Activated CD8-positive, alpha-beta T cell treated with anti-CD3 and anti-CD28 coated beads for 36 hours (primary cell): ENCODE measurements at places on chromosomes 6 and 20.

DNA sequence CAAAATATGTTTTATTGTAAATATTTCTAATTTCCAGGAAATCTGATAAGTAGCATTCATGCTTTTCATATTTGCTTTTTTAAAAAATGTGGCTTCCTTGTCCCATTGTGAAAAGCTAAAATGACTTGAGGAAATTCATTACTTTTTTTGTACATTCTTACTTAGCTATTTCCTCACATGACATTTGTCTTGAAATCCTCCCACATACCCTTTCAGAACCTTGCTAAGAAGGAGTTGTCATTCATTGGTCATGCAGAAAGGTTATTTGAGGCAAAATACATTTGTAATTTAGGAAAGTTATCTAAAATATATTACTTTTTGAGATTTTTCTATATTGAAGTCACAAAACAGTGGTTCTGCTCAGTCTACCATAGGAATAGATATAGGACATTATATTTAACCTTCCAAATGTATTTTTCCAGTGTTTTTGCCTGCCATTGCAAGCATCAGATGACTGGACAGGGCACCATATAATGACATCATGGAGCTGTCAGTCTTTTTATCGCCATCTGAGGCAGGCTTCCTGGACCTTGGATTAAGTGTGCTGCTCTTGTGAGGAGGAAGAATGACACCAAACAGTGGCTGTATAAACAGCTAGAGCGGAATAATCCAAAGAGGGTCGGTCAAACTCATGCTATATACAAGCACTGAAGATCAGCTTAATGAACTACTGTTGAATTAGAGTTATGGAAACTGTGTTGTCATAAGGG, 109.4 kb upstream of the HCRTR2 start:
- H3K27ac ChIP-seq = no peak overlapping the region
- no peaks in the 10 kb centered on the region for H3K36me3 ChIP-seq
- H3K27me3 ChIP-seq = no peaks in the 10 kb centered on the region

DNA sequence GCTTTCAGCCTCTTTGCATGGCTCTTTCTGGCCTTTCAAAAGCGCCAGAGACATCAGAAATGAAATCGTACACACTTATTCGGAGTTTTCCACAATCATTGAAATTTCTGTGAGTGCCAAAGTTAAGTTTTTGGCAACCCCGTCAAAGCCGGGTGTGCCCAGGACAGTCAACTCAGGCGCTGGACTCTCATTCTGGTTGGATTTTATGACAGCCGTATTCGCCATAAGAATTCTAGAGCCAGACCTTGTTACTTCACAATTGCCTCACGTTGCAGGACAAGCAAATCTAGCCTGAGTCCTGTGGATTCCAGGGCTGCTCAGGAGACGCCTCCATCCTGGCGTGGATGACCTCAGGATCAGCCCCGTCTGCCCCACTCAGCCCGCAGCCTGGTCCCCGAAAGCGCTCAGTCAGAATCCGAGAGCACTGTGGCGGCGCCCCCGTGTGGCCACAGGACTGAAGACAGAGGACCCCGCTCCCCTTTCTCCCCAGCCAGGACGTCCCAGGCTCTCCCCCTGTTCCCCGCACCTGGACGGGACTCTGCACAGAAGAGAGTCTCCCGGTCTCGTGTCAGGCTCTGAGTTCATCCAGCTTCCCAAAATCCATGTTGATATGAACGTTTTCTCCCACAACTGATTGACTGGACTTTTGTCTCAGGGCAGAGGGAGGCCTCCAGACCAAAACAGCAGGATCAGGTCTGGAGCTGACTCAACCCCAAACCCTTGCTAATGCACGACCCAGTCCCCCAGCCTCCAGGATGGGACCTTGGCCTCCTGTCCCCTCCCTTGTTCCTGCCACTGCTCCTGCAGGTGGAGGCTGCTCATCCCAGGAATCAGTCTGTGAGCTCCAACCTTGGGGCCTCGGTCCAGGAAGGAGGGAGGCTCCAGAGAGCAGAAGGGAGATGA, 38.2 kb downstream of the MICA start:
- H3K27me3 ChIP-seq = peaks cover 23% of the 10 kb centered on the region
- no peak overlapping the region for H3K27ac ChIP-seq
- no peak overlapping the region for H3K4me3 ChIP-seq
- H3K36me3 ChIP-seq = no peaks in the 10 kb centered on the region
- peak; percentile 94 for DNase-seq

- peak; percentile 5 for DNase-seq
- H3K36me3 ChIP-seq = no peaks in the 10 kb centered on the region
- H3K27ac ChIP-seq = no peak overlapping the region
- H3K4me1 ChIP-seq = peaks cover 8% of the 10 kb centered on the region
Measured at GRCh38 chr6:21953831-21954801, 342.7 kb downstream of the PRL start.

DNA sequence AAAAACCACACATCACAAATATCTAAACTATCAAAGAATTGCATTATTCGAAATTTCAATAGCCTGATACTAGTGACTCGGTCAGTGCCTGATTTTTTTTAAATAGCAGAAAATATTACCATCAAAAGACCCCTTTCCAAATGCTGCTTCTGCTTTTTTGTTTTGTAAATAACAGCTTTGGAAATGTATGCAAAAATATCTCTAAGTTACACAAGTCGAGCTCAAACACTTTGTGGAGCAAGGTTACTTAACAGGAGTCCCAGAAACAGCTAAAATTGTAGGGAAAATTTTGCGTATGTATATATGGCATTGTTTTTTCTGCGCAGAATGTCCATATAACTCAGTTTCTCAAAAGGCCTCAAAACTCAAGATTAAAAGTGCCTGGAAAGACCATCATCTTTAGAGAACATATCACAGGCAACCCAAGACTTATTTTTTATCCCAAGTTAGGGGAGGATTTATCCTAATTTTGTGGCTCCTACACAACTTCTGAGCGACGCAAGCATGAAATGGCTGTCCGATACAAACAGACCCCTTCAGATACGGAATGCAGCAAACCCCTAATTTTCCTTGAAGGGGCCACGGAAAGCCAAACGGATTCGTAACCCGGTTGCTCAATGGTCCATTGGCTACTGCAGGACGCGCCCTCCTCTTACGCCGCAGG, 1.3 kb downstream of the CEP85L start:
- H3K27ac ChIP-seq = peak overlapping the region; percentile 85
- peak overlapping the region; percentile 87 for H3K4me3 ChIP-seq
- peaks cover 35% of the 10 kb centered on the region for H3K36me3 ChIP-seq
- DNase-seq = no peak
- H3K4me1 ChIP-seq = peaks cover 51% of the 10 kb centered on the region
- no peaks in the 10 kb centered on the region for H3K27me3 ChIP-seq

DNA sequence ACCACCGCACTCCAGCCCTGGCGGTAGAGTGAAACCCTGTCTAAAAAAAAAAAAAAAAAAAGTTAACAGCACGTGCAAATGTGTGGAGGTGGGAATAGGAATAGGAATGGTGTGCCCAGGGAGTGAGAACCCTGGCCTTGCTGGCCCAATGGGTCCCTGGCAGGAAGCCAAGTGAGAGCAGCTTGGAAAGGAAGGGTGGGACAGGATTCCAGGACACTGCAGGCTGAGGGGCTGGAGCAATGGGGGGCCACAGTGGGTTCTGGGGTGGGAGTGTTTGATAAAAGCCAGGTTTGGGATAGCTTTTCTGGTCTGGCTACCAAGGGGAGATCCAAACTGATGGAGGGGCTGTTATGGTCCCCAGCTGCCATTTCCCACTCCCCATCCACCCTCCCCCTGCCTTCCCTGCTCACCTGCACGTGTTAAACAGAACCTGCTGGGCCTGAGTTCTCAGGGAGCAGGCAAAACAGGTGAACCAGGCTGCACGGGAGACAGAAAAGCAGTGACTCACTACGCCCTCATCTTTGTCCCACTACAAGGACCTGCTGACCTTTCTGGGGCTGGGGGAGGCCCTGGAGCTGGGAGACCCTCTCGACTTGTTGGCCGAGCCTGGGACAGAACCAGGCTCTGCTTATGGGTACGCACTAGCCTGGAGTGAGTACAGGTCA, 3.3 kb downstream of the SUN5 start:
- no peak for DNase-seq
- H3K4me3 ChIP-seq = no peak overlapping the region
- H3K27me3 ChIP-seq = no peaks in the 10 kb centered on the region
- H3K27ac ChIP-seq = no peak overlapping the region
- H3K36me3 ChIP-seq = no peaks in the 10 kb centered on the region

DNA sequence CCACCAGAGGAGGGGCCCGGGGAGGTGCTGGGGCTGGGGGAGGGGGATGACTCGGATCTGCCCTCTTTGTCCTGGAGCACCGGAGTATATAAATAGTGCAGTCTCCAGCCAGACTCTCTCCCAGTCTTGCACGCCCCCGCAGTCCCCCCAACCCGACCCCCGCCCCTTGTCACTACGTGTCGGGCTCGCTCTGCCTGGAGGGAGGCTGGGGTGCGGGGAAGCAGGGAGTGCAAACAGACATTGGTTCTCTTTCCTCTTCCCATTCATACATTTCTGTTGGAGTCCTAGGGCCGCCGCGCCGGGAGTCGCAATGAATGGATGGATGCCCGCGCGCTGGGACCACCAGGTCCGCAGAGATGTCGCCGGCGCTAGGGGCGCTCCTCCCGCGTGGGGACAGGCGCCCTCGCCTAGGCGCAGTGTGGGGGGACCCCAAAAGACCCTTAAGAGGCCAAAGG, 179.3 kb downstream of the TBXT start:
- H3K4me3 ChIP-seq = no peak overlapping the region
- no peaks in the 10 kb centered on the region for H3K36me3 ChIP-seq
- no peak for DNase-seq
- H3K27ac ChIP-seq = no peak overlapping the region
- peaks cover 47% of the 10 kb centered on the region for H3K27me3 ChIP-seq

DNA sequence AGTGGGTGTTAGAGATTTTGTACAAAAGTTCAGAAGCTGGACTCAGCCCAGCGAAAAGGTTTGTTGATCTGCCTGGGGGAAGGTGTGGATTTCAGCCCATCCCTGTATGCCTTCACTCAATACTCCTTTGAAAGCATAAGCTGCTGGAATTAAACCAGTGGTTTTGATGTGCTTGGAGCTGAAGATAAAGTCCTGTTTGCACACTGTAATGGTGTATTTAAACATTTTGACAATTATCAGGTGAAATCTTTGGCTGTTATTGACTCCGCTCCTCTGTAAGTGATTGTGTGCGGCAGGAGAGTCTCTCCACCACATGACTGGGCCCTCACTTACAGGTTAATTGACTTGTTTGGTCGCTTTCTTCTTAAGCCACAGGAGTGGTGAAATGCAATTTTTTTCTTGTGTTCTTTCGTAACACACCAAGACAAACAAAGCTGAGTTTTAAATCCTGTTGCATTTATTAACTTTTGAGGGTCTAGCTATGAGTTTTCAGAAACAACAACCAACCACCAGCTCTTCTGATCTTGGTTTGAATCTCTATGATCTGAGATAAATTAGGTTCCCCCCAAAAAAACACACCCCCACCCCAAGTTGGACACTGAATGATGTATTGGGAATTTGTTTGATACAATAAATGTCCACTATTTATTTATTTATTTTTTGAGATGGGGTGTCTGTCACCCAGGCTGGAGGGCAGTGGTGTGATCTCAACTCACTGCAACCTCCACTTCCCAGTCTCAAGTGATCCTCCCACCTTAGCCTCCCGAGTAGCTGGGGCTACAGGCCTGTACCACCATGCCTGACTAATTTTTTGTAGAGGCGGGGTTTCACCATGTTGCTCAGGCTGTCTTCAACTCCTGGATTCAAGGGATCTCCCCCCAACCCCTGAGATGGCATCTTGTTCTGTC, 46.3 kb upstream of the NCOA3 start:
- peaks cover 54% of the 10 kb centered on the region for H3K4me1 ChIP-seq
- no peak for DNase-seq
- H3K4me3 ChIP-seq = no peak overlapping the region
- H3K36me3 ChIP-seq = no peaks in the 10 kb centered on the region
